Osteocyte (in vitro differentiated cells): ENCODE measurements at places on chromosomes 7 and 10. TPM values are rescaled to one million over a fixed set of nuclear protein-coding genes. Genes with fewer than 3 reads are reported as not detected.

Gene OR13A1
- total RNA-seq, result not detected in 2 replicates

Gene NODAL
- not detected in 2 replicates for total RNA-seq

Gene ACTL6B
- total RNA-seq, result not detected in 2 replicates

Gene LMBR1
- total RNA-seq, result 47.7 and 55.8 TPM in 2 replicates

Gene SFRP5
- total RNA-seq, result not detected in 2 replicates

Gene OR2A12
- not detected in 2 replicates for total RNA-seq

Gene RTKN2
- total RNA-seq, result 1.9 and 2.4 TPM in 2 replicates

DNA sequence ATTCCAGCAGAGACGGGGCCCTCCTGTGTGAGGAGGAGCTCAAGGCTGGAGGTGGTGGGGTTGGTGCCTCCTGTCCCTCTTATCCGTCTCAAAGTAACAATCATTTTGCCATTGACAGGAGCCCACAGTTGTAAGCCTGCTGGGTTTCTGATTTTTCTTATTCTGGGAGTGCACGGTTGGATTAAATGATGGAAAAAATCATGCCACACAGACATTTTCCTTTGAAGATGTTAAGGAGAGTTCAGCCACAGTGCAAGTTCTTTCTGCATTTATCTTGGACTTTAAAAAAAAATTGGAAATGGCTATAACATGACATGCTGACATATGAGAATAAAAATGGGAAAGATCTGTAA lies 8.4 kb upstream of the LYZL1 start:
- DNase-seq, result no peak

- no peak for DNase-seq
Observed at GRCh38 chr10:112307358-112308124, 24.3 kb downstream of the TECTB start.

DNA sequence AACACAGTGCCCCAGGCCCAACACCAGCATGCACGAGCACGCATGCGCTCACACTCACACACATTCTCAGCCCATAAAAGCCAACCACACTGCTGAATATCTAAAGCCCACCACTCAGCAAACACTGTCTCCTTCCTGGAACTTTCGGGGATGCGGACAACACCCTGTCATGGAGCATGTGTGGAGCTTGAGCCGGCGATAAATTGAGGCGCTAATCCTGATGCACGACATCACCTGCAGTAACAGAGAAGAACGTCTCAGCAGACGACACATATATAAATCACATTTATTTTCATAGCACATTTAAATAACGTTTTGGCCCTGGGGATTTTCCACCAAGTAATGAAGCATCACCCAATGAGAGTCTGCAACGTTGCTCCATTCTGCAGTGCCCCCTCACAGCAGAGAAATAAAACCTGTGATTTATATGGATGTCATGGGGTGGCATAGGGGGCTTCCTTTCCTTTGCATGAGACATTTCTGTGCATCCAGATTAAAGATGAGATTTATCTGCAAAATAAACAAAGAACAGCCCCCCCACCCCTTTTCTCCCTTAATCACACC lies 267.7 kb upstream of the NFE2L3 start:
- DNase-seq, result no peak

DNA sequence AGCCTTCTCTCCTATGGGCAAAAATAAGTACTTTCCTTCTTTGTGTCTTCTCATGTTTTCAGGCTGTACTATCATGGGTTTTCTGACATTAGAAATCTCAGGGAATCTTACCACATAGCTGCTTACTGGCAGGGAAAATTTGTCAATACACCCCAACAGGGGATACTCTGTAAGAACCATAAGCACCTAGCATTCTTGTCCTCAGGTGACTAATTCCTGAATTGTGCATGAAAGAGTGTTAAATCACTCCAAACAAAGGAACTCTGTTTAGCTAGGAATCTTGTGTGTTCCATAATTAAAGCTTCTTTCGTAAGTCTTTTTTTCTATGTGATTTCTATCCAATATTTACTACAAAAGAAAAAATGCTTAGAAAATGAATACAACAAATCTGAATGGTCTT lies 206.7 kb upstream of the POT1 start:
- DNase-seq, result no peak

DNA sequence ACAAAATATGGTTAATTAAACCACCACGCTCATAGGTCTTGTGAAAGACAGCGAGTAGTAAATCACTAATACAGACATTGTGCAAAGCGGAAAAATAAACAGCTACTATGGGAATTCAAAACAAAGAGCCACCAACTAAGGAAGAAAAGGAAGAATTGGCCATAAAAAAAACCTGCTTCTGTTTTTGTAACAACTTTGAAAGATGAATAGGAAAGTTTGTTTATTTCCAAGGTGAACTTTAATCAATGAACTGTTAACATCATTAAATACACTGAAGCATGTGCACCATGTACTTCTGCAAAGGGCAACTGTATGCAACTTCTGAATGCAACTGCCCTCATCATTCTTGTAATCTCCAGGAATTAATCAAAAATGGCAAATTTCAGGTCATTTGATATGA lies 651.1 kb downstream of the PARD3 start:
- DNase-seq, result no peak

DNA sequence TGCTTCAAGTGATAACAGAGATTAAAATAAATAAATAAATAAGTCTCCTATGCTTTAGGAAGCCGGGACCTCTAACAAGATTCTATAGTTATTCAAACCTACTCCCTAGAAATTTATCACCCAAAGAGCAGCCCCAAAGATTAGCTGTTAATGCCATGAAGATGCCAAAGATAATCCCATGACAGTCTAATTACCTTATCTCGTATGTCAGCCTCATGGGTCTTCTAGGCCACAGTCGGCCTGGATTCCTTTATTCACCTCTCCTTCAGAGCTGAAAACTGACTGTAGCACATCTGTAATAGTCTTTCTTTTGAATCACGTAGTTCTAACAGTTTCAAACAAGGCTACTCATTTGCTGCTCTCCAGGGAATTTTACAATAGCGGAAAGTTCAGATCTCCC lies 24.2 kb downstream of the COL1A2 start:
- DNase-seq, result no peak

- DNase-seq, result no peak
Observed at GRCh38 chr10:7529638-7530037, 118.8 kb upstream of the SFMBT2 start.

GRCh38 chr7:136234040-136234439 lies 256.9 kb upstream of the MTPN start:
- DNase-seq, result no peak
